Epithelial cell of esophagus (primary cell): ENCODE measurements at places on chromosomes 1 and 21.

- DNase-seq = no peak
Observed at GRCh38 chr1:247360991-247361731, 29.5 kb upstream of the ZNF496 start.

DNA sequence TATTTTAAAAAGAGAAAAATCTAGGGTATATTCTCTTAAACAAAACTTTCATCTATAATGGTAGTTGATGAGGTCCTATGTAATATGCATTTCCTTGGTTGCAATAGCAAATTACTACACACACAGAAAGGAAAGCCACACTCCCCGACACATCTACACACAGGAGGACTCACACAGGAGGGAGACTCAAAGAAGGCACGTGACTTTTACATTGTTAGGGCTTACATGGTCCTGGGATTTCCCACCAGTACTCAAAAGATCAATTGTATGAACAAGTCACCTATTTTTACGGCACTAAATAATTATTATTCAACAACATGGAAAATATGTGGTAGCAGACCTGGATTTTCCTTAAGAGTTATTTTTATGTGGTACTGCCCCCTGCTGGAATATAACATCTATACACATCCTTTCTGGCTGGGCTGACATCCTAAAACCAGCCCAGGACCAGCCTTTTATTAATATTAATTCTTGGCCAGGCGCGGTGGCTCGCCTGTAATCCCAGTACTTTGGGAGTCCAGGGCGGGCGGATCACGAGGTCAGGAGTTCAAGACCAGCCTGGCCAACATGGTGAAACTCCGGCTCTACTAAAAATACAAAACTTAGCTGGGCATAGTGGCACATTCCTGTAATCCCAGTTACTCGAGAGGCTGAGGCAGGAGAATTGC is 33.9 kb upstream of the LGALS8 start:
- DNase-seq = peak; percentile 72

DNA sequence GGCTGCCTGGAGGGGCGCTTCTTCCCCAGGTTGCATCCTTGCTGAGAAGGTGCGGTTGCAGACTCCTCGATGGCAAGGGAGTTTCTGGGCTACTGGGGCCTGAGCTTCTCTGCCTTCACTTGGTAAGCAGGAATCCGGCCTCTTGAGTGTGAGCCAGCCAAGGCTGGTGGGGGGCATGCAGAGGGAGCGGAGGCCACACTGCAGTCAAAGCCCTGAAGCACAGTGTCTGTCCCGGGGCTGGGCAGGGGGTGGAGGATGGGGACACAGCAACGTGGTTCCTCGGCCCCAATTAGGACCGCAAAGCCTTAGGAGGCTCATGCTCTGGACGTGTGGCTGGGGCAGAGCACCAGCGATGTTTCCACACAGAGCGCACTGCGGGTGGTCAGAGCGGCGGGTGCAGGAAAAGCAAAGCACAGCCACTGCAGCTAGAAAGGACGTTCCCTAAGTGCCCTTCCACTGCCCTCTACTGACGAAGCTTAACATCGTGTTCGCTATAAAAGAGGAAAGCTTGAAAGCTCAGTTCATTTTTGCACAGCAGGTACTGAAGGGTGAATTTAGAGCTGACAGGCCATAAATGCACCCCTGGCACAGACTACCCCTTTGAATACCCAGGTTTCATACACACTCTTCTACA is 60.7 kb upstream of the COG2 start:
- DNase-seq = no peak

GRCh38 chr1:27527890-27528817 is 38.2 kb upstream of the WASF2 start:
- peak; percentile 83 for DNase-seq
